ENCODE measurements at places on chromosomes 5 and 9. TPM values are rescaled to one million over a fixed set of nuclear protein-coding genes. Genes with fewer than 3 reads are reported as not detected.

GRCh38 chr5:6446626-6447309 lies 1.9 kb upstream of the UBE2QL1 start:
- no peak for DNase-seq

DNA sequence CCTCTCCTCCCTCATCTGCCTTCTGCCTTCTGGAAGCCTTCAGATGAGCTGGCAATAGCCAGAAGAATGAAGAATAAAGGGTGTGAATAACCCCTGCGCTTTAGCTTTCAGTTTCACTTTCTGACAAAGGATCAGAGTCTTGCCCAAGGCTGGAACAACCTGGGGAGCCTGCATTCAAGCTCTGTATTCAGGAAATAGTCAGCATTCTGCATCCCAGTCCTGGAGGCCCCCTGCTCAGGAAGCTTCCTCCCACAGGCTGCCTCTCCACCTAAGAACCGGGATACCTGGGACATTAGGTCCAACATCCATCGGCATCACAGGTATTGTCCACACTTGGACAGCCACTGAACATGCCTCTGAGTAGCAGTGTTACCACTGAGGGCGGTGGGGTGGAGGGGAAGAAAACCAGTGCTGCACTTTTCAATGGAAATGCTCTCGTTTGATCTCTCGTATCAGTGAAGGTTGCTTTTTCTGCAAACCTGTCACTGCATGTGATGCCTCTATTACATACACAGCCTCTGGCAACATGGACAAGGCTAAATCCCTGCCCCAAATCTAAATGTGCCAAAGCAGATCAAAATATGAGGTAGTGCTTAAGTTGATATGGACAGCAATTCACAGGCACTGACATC lies 39.8 kb upstream of the ACO1 start:
- DNase-seq, result no peak

DNA sequence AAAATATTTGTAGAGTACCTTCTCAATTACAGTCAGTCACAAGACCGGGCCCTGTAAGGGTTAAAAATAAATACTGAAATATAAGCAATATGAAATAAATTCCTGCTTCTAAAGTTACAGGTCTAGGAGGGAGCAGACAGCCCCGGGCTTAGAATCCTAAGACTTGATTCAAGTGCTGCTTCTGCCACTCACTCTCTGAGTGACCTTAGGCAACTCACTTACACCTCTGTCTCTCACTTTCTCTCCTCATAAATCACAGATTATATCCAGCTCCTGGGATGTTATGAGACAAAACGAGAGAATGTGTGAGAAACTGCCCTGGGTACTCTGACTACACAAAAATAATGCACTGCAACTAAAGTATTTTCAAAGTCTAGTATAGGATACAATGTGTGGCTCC lies 101.9 kb downstream of the PDE4D start:
- no peak for DNase-seq

DNA sequence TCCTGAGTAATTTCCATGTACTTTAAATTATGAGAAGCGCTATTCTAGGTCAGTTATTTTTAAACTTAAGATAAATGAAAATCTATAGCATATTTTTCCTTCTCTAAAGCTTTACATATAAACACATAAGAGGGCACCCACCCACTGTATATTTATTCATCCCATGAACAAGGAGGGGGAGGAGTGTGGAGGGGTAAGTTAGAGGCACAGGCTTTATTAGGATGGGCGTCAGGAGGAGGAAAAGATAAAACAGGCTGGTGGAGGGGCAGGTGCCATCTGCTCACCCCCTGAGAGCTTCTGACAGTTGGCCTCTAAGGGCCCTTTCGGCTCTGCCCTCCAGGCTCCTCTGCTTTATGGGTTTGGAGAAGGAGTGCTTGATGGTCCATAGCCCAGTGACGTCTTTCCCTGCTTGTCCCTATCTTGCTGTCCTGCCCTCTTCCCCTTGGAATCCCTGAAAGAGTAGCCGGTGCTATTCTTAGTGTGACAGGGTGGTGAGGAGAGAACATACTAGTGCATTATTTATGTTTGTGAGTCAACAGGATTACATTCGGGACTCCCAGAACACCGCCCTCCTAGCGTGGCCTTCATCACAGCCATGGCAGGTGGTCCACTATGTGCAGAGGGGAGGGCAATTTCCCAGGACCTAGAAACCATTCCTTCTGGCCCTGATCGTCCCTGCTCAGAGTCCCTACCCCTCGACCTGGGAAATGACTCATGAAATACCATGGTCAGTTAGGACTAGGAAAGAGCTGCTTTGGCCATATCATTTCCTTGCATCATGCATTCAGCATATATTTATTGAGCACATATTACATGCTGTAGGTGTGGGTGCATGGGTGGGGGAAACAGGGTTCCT lies 7.9 kb upstream of the SYNPO start:
- no peak for DNase-seq

DNA sequence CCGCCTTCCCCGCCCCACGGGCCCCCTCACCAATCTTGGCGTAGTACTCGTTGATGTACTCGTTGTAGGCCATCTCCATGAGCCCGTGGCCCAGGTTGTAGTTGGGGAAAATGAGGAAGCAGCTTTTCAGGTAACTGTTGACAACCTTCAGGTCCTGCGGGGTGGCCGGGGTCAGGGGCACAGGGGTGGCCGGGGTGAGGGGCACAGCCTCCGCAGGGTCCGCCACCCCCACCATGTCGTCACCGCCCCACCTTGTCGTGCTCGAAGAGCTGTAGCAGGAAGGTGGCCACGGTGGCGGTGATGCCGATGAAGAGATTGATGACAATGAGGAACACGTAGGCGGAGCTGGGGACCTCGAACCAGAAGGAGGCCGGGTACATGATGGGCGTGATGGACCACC lies 14.8 kb upstream of the CLIC3 start:
- DNase-seq, result no peak

GRCh38 chr5:143251946-143252345 lies 151.5 kb downstream of the NR3C1 start:
- no peak for DNase-seq

- DNase-seq, result no peak
Measured at GRCh38 chr9:127770583-127770904, 7.9 kb downstream of the SH2D3C start.

DNA sequence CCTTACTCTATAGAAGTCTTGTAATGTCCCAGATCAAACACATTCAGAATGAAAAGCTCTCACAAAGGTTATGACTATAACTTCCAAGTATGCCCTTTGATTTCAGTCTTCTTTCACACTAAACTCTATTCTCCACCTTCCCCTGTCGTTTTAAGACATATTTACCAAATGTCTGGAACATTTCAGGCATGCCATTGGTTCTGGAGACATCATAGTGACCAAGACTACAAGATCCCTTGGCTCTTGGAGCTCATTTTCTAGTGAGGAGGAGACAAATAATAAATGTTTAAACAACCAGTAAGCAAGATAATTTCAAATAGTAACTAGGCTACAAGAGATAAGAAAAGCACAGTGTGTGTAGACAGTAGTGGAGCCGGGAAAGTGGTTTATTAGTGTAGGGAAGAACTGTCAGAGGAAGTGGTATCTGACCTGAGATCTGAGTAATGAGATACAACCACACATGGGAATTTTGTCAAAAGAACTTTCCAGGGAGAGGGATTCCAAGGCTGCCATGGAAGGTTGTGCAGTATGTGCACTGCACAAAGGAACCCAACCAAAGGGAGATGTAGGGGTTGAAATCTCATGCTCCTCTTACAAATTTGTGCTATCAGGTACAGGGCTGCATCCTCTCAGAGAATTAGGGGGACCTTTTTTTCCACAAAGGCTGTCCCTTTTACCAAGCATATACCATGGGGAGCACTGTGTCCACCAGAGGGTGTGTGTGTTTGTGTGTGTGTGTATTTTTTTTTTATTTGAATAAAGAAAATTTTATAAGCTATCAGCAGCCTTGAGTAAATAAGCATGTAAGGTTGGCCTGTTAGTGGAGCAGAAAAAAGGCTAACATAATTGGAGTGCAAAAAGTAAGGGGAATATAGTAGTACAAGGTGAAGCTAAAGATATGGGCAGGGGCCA lies 1279.1 kb upstream of the WWC1 start:
- no peak for DNase-seq

GRCh38 chr9:131671133-131671520 lies 68.7 kb downstream of the RAPGEF1 start:
- no peak for DNase-seq

- peak; percentile 24 for DNase-seq
Measured at GRCh38 chr5:109739741-109740728, 50.3 kb downstream of the MAN2A1 start.

GRCh38 chr5:158264264-158264663 lies 405.3 kb upstream of the CLINT1 start:
- no peak for DNase-seq

DNA sequence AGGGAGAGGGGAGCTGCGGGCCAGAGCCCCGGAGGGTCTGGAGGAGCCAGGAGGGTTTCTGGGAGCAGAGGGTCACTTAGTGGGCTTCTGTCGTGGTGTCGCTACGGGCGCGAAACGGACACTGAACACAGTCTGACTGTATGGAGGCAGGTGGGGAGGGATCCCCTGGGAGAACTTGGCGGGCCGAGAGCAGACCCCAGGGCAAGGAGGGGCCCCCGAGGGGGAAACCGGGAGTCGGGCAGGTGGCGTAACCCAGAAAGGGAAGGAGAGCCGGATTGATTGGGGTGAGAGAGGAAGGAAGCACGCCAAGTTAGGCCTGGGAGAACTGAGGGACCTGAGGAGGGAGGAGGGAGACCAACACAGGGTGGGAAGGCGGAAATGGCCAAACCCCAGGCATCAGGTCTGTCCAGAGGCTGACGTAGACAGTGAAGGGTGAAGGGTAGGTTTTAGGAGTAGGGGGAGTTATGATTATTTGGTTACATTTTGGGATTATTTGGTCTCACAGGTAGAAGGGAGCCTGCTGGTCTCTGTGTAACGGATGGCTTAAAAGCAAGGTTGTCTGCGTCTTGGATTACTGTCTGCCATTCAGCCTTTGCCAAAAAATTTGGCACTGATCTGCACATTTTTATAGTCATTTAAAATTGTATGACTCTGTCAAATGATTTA lies 3.3 kb upstream of the MSMP start:
- DNase-seq, result peak; percentile 62

GRCh38 chr5:141867139-141867538 lies 11.1 kb downstream of the PCDH1 start:
- DNase-seq, result no peak

DNA sequence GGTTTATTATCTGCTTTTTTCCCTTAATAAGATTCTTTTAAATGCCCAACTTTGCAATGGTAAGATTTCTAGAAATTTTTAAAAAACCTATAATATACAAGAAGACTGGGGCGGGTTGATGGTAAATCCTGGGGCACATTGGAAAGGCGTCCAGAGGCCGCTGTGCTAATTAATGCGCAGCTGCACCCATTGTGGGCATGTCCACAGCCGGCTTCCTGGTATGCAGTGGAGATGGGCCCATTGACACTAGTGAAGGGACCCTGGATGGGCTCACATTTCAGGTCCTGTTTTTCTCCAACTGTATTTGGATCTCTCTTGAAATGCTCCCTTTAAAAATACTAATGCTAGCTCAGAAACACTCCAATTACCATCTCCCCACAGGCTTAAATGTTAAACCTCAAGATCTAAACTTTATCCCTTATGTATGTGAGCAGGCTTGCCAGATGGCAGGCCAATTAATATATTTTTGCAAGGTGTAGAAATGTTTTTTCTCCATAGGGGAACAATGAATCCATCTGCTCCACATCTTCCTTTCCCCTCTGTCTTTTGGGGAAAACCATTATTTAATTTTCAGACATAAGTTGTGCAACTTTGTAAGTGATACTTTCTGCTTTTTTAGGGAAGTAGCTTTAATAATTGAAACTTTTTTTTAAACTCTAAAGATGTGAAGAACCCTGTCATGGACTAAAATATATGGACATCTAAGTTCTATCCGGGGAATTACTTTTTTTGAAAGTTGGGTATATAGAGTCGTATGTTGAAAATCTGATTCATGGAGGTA lies 177.3 kb downstream of the CD180 start:
- no peak for DNase-seq

DNA sequence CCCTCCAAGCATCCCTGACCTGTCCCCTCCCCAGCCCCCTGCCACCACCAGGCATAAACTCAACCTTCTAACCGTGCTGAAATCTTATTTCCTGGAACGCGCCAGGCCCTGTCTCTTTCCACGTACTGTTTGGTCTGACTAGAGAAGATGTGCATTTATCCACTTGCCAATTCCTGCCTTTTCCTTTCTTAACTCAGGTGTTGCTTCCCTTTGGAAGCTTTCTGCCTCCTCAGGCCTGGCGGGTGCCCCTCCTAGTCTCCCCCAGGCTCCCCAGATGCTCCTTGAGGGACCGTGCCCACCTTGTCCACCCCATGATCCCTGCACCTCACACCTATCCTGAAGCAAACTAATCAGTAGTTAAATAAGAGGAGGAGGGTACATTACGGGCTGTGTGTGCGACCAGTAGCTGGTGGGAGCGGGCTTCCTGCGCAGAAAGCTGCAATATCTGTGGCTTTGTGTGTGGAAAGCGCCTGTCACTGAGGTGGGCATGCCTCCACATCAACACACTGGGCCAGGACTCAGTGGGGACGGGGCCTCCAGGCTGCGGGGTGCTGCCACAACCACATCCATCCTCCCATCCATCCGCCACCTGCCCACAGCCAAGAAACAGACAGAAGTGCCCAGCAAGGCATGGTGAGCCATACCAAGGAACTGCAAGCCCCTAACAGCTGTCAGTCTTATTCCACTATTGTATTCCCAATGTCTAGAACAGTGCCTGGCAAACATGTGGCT lies 73.5 kb downstream of the COL23A1 start:
- no peak for DNase-seq

DNA sequence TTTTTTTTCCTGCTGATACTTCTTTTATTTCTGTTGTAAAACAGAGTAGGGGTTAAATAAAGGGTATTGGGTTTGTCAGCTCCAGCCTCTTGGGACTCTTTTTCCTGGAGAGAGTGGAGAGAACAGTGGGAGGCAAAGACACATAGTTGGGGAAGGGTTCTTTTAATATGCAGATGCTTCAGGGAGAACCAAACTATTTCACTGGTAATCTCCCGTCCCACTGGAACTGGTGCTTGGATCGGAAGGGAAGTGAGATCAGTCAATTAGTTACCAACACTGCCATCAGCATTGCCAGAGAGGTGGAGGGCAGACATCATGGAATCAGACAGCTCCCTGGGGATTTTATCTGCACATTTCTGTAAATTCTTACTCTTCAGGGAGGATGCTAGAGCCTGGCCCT lies 47.6 kb upstream of the ELOVL7 start:
- DNase-seq, result no peak

DNA sequence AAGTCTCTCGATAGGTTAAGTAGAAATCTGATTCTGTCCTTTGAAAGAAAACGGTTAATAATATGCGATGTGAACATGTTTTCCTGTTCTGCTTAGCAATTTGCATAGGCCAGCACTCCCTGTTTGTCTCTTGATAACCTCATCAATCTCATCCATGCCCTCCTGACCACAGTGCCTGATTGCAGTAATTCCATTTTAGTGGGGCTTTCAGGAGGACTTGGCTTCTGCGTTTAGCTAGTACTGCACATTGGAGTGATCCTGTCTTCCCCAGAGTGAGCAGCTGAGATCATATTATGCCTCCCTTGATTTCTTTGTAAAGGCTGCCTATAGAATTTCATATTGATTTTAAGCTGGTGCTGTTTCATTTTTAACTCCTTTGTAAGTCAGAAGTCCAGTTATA lies 335.9 kb upstream of the ISL1 start:
- no peak for DNase-seq

AIF1L gene
- total RNA-seq, result 27.2 TPM

TEK gene
- not detected for total RNA-seq

DOCK8 gene
- 0.15 TPM for total RNA-seq

RORB gene
- not detected for total RNA-seq
